Activated T-cell treated with anti-CD3 and anti-CD28 coated beads, Interleukin-2, amount 50 U/mL, for 72 hours (primary cell): ENCODE measurements at places on chromosomes 12 and 14. TPM values are rescaled to one million over a fixed set of nuclear protein-coding genes. Genes with fewer than 3 reads are reported as not detected.

GRCh38 chr12:120257041-120257821 is 8.3 kb downstream of the PXN start:
- no peak for DNase-seq

GRCh38 chr14:61739133-61739532 is 23.1 kb upstream of the SNAPC1 start:
- DNase-seq = no peak

Gene TAS2R9
- not detected for total RNA-seq

GRCh38 chr12:70049596-70050360 is 193.5 kb upstream of the CNOT2 start:
- no peak for DNase-seq

DNA sequence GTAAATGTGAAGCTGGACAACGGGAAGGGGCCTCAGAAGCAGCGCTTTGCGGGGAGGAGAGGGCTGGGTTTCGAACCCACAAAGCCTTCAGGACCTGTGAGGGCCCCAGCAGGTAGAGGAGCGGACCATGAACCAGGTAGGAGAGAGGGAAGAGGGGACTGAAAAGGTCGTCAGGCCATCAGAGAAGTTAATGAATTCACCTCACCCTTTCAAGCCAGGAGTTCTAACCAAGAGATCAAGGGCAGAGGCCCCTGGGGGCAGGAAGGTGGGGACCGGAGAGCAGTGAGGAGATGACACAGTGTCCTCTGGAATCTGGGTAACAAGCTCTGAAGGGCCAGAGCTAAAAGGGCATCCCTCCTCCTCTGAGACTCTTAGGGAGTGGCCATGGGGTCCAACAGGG is 19.4 kb downstream of the SERPINA1 start:
- no peak for DNase-seq

Gene AGAP2
- total RNA-seq = 26.9 TPM

DNA sequence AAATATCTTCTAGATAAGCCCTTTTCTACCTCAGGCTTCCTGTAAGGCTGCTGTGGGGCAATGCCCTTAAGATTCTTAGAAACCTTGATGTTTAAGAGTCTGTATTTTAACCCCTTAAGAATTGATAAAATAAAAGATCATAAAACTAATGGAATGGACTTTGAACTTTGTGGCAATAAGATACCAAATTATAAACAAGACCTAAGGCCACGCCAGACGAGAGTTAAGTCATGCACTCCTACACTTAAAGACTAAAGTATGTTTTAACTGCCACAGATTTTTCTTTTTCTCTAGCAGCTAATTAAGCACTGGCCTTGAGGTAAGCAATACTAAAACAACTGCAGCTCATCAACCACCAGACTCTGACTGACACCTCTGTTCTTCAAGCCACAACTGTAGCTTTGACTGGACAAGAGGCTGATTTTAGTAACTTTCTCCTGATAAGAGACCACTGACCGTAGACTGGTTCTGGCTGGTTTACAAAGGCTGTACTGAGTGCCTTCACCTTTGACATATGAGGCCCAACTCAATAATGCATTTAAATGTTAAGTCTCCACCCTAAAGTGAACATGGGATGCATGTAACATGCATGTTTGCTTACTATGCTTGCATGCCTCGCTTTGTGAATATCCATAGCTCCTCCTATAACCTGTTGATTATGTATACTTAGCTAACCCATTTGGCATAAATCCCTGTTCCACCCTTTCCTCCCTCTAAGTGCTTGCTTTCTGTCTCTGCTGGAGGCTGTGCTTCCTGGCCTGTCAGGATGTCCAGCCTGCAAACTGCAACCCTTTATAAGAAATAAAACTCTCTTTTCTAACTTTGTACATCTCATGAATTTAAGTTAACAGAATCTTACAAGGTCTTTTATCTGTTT is 71.9 kb downstream of the KLHL28 start:
- no peak for DNase-seq

Gene SLCO1C1
- not detected for total RNA-seq

GRCh38 chr14:58978343-58978742 is 210.1 kb upstream of the DAAM1 start:
- no peak for DNase-seq

DNA sequence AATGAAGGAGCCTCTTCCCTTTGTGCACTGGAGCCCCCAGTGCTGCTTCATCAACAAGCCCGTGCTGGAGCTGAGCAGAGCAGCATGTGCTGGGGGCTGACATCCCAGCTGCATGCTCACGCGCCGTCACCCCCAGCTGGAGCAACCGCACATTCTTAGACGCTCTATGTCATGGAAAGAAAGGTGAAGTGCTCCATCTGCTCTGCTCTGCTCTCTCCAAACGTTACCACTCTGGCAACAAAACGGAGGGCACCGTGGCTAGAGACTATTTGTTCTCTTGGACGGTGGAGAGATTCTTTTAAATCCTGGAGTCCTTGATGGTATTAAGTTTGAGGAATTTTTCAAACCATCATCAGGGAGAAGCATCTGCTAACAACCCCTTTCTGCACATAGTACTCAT is 208.4 kb downstream of the C12orf75 start:
- no peak for DNase-seq

GRCh38 chr14:101603096-101603495 is 41.8 kb downstream of the DIO3 start:
- DNase-seq = no peak

Gene ACSM4
- not detected for total RNA-seq

GRCh38 chr12:94053676-94054075 is 94.7 kb upstream of the PLXNC1 start:
- DNase-seq = no peak

- DNase-seq = peak; percentile 63
Measured at GRCh38 chr12:19431407-19432308, 7.6 kb upstream of the AEBP2 start.

GRCh38 chr12:88736031-88736430 is 155.8 kb upstream of the KITLG start:
- no peak for DNase-seq

DNA sequence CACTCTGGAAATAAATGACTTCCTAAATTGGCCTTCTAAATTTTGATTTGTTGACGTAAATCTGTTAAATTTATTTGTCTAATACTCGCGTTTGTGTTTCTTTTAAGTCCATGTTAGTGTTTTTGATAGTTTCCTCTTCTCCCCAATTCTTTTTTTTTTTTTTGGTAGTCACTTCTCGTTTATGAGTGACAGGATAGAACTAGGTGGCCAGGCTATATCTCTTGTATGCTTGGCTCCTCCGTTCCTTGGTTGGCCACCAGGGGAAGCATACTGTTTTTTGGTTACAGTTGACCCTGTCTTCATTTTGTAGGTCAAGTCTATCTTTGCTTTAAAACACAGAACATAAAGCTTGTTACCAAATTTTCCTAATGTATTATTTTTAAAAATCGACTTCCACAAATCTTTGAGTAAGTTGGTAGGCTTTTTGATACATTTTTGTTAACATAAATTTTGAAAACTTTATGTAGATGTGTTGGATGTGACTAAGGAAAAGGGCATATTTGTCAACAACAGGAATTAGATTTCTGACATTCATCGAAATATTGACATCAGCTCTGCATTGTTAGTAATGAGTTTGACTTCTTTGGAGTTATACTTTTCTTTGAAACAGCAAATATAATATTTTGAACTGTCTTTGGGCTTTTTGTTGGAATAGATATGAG is 2.2 kb downstream of the RCOR1 start:
- peak; percentile 72 for DNase-seq

- no peak for DNase-seq
Measured at GRCh38 chr14:73833530-73834260, 17.9 kb upstream of the PTGR2 start.

- no peak for DNase-seq
Measured at GRCh38 chr14:103923863-103924262, 4.4 kb upstream of the TDRD9 start.

- peak; percentile 79 for DNase-seq
Measured at GRCh38 chr12:4164559-4165558, 108.7 kb upstream of the CCND2 start.

DNA sequence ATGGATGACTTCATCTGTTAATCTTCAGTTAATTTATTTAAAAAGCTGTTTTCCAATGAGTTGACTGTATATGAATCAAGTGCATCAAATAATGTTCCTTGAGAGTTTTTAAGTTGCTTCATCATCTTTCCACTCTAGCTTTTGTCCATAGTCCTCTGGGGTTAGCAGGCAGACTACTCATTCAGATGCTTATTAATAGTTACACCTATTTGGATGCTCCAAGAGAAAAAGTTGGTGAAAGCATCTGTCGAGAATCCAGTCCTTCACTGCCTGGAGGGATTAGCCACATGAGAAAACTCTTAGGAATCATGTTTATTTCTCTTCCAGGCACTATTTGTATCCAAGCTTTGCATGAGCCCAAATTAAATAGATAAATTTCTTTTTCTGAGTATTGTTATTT is 70.2 kb downstream of the DACT1 start:
- no peak for DNase-seq

- DNase-seq = no peak
Measured at GRCh38 chr12:103401421-103401820, 94.3 kb downstream of the C12orf42 start.

Gene SLC25A29
- 22.7 TPM for total RNA-seq

DNA sequence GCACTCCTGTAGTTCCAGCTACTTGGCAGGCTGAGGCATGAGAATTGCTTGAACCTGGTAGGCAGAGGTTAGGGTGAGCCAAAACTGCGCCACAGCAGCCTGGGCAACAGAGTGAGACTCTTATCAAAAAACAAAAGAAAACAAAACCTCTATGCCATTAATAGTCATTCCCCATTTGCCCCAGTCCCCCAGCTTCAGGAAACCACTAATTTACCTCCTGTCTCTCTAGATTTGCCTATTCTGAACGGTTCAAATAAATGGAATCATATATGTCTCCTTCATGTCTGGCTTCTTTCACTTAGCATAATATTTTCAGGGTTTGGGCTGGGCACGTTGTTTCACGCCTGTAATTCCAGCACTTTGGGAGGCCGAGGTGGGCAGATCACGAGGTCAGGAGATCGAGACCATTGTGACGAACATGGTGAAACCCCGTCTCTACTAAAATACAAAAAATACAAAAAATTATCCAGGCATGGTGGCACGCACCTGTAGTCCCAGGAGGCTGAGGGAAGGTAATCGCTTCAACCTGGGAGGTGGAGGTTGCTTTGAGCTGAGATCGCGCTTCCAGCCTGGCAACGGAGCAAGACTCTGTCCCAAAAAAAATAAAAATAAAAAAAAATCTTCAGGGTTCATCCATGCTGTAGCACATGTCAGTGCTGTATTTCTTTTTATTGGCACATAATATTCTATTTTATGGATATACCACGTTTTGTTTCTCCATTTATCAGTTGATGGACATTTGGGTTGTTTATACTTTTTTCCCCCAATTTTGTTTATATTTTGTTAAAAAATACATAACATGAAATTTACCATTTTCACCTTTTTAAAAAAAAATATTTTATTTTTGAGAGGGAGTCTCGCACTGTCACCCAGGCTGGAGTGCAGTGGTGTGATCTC is 31.9 kb downstream of the KNTC1 start:
- no peak for DNase-seq

DNA sequence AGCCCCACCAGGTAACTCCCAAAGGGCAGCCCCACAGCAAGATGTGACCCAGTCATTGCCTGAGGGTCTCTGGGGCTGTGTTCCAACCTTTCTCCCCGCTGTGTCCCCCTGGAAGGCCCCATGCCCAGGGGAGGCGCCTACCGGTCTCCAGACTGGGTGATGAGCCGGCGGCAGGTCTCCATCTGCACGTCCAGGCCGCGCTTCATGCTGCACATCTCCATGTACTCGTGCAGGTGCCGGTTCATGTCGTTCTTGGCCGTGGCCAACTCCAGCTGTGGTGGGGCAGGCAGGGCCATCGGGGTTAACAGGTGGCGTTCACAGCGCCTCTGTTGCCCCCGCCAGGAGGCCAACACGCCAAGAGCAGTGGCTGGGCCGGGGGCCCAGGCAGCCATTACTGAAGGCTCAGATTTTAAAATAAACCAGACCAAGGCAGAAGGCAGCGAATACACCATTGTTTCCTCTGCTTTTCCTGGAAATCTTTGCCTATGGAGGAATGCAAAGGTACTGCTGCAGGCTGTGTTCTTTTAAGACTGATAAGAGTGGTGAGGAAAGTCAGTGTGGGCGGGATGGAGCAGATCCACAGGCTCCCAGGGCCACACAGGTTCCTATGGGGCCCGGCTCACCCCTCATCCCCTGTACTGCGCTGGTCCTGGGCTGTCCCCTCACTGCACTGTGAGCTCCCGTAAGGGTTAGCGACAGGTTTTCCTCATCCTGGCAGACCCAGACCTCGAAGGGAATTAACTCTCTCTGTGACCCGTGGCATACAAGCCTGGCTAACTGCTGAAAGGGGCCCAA is 7.3 kb downstream of the GAPDH start:
- DNase-seq = no peak

- no peak for DNase-seq
Measured at GRCh38 chr12:55626154-55626553, 10.5 kb upstream of the OR10P1 start.

Gene RPL10L
- not detected for total RNA-seq

GRCh38 chr14:76742966-76743365 is 18.3 kb upstream of the VASH1 start:
- DNase-seq = no peak

GRCh38 chr12:1073652-1074051 is 82.6 kb downstream of the ERC1 start:
- DNase-seq = no peak

DNA sequence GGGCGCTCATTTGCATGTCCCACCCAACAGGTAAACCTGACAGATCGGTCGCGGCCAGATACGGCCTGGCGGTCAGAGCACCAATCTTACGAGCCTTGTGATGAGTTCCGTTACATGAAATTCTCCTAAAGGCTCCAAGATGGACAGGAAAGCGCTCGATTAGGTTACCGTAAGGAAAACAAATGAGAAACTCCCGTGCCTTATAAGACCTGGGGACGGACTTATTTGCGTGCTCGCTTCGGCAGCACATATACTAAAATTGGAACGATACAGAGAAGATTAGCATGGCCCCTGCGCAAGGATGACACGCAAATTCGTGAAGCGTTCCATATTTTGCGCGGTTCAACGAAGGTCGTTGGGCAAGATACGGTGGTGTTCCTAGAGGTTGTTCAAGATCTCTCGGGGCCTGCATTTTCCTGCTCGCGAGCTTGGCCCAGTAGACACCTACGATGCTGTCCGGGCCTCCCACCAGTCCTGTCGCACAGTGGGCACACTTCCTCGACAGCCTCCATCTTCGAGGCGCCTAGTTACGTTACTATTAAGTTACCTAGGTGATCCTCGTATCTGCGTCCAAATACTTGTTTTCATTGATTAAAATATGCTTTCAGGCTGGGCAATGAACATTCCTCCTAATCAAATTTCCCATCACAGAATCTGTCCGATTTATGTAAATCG is at the start of gene RNU6-7:
TSS of gene RNU6-7 (plus strand) at position 230 of the 675 bp plus-strand sequence.
- peak; percentile 41 for DNase-seq

Gene DIO2
- 1.1 TPM for total RNA-seq

Gene NANOG
- not detected for total RNA-seq
